ENCODE measurements at places on chromosomes 11 and 22.

DNA sequence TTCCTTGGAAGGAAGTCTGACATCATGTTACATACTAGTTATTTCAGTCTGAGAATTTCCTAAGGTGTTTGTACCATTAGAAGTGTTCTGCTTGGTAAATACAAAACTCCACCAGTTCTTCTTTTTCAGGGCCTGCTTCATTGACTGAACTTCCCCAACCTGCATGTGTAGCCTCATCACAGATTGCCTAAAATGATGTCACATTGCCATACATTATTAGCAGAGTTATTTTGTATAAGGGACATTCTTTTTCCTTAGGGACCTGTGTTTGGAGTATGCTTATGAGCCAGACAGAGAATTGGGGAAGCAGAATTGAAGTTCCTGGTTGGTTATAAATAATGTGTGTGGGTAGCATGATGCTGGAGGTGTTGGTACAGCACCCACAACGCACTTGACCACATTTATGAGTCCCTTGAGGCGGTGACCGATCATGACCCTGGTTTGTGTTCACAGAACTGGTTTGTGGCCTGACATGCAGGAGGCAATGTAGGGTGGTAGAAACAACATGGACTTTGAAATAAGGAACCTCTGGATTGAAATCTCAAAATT is 16.4 kb upstream of the MMP7 start:
- no peak for ATAC-seq

GRCh38 chr11:21710809-21711208 is 482.1 kb upstream of the ANO5 start:
- no peak for ATAC-seq

DNA sequence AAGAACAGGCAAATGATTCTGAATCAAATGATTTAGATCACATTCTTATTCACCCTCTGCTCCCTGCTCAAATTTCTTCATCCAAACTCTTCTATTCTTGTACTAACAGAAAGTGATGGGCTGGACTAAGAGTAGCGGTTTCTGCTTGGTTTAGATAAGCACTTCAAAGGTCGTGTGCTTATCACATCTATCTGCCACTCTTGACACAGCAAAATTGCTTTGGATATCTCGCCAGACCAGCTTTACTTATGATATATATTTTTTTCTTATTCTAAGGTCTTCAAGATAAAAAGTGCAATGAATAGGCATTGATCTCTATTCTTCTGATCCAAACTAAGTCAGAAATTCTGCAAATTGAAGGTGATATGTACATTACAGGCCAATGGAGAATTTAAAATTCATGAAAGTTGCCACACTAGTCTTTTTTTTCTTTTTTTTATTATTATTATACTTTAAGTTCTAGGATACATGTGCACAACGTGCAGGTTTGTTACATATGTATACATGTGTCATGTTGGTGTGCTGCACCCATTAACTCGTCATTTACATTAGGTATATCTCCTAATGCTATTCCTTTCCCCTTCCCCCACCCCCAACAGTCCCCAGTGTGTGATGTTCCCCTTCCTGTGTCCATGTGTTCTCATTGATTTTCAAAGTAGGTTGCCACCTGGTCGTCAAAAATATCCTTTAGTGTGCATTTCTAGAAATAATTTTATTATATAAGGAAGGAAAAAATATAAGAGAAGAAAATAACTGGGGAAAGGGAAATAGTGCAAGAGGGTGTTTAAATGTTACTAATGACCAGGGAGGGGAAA is 1941.0 kb upstream of the RAG2 start:
- no peak for ATAC-seq

- no peak for ATAC-seq
Measured at GRCh38 chr22:27719036-27719347, 82.6 kb downstream of the MN1 start.

- peak; percentile 83 for ATAC-seq
Measured at GRCh38 chr22:42169055-42169469, 38.5 kb upstream of the CYP2D6 start.

- ATAC-seq = no peak
Measured at GRCh38 chr11:76184551-76184993, 21.7 kb downstream of the WNT11 start.

DNA sequence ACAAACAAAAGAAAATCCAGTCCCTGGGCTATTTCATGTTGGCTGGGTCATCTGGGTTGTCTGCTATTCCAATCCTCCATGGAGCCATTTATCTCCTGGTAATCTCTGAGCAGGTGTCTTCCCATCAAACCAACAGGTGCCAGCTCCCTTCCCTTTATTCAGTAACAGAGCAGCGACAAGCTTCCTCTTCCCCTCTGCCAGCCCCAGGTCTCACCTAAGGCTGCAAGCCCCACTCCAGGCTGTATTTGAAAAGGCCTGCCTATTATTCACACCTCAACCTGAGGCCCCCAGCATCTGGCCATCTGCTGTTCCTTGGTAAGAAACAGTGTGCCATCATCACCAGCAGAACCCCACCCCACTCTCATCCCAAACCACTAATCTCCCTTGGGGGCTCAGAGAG is 436.2 kb downstream of the BUD13 start:
- no peak for ATAC-seq

GRCh38 chr11:117627259-117627658 is 169.8 kb downstream of the DSCAML1 start:
- ATAC-seq = no peak

DNA sequence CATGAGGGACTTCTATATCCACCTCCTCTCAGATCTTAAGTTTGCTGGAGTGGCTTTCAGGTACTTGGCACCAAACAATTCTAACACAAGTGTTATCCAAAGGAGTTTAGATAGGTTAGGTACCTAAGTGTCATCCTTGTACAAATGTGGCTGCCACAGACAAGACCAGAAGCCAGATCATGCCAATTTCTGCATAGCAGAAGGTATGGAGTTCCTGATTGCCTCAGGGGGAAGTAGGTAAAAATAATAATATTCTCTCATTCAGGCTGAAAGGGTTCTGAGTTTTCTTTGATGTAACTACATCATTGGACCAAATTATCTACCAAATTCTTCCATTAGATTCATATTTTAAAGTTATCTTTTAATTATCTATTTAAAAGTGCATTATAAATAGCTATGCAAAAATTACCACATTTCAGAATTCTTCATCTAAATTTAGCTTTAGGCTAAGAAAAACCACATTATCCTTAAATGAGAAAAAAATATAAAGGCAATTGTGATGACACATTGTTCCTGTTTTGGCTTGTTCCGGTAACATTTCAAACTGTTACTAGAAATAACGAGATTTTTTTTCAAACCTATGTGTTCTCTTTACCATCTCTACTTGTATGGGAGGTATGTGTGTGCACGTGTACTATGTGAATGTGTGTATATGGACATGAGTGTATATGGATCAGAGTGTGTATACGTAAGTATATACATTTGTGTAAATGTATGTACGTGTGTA is 66.2 kb upstream of the POU2AF2 start:
- ATAC-seq = no peak

DNA sequence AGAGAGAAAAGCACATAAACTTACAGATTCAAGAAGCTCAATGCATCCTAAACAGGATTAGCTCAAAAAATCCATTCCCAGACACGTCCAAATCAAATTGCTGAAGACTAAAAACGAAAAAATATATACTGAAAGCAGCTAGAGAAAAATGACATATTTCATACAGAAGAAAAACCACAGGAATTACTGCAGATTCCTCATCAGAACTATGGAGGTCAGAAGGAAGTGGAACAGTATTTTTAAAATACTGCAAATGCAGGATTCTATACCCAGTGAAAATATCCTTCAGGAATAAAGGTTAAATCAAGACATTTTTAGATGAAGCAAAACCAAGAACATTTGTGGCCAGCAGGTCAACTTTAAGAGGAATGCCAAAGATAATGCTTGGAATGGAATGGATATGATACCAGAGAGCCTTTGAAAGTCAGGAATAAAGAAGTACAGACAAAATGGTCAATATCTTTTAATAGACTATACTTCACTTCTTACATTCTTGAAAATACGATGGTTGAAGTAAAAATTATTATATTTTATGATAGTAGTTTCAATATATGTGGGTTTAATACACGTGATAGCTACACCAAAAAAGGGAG is 352.9 kb downstream of the CTTN start:
- no peak for ATAC-seq

DNA sequence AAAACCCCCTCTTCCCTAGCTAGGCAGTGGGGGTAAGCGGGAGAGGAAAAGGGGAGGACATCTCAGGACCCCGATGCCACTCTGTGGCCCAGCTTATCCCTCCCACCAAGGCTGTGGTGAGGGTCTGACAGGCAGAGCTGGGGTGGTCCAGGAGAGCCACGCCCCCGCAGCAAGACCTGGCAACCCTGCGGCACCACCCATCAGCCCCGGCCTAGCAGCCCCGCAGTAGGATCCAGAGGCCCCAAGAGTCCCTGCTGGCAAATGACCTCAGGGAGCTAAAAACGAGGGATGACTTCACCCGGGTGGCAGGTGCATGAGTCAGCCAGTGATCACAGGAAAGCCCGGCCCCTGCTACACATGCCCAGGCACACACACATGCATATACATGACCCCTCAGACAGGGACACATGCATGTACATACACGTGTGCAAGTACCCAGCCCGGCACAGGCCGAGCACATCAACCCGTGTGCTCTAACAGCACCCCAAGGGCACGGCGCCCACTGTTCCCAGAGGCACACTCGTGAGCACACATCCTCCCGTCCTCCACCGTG is 32.3 kb downstream of the ARVCF start:
- ATAC-seq = peak; percentile 44

DNA sequence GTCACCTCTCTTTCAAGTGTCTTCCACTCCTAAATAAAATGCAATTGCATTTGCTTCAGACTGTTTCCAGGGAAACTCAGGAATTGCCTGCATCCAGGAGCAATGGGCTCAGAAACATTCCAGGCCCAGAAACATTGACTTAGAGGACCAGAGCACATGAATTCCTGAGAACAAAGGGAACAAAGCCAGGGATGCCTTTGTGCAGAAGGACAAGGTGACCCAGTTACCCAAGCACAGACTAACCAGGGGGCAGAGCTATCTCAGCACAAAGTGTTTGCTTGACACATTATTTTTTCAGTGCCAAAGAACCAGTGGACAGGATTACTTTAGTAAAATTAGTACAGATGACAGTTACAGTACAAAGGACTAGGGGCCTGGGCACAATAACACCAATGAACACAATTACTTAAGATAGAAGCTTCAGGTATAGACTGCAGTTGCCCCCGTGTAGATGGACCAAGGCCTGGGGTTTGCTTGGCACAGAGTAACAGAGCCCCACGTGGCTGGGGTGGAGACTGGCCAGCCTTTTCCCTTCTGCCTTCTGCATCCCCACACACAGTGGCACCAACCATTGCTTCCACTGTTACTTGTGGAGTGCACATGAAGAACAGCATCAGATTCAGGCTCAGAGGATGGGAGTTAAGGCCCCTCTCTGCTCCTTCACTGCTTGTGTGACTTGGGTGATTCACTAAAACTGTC is 500.8 kb downstream of the INSC start:
- no peak for ATAC-seq

- peak; percentile 85 for ATAC-seq
Measured at GRCh38 chr11:128155590-128155989, 431.8 kb downstream of the ETS1 start.

- peak; percentile 61 for ATAC-seq
Measured at GRCh38 chr11:67998150-67999045, 5.5 kb downstream of the UNC93B1 start.

DNA sequence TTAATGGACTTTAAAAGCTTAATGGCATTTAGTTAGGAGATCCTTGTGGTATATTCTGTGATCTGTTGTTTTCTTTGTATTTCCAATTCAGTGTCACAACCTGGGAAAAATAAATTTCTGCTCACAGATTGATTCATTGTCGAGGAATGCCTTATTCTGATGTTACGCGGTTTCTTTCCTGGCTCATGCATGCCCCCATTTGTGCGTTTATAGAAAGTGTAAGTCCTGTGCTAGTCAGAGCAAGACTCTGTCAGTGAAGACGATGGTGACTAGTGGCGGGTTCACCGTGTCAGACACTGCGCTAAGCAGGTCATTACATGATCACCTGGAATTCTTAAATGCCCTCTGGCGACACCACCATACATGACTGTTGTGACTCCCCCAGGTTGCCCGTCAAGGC is 169.4 kb downstream of the TBC1D22A start:
- no peak for ATAC-seq

- ATAC-seq = no peak
Measured at GRCh38 chr11:8775332-8775731, 92.7 kb downstream of the RPL27A start.

GRCh38 chr11:14417617-14418374 is 58.8 kb upstream of the RRAS2 start:
- ATAC-seq = no peak

- ATAC-seq = no peak
Measured at GRCh38 chr11:95465887-95466286, 234.9 kb upstream of the SESN3 start.

GRCh38 chr11:14813516-14813915 is 78.5 kb downstream of the CYP2R1 start:
- ATAC-seq = no peak

DNA sequence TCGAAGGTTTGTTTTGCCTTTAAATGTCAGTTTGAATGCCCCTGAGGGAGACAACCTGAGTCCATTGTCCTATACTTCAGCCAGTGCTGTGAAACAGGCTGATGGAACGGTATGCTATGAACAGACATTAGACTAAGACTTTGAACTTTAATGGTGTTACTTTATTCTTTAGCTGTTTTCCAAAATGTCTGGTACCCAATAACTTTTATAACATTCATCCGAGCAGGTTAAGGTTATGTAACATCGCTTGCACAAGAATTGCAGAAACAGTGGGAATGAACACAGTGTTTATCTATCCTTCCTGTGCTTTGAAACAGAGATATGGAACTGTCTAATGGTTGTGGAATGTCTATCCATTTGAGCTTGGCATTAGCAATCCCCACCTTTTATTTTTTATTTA is 12.5 kb upstream of the PTS start:
- ATAC-seq = no peak

DNA sequence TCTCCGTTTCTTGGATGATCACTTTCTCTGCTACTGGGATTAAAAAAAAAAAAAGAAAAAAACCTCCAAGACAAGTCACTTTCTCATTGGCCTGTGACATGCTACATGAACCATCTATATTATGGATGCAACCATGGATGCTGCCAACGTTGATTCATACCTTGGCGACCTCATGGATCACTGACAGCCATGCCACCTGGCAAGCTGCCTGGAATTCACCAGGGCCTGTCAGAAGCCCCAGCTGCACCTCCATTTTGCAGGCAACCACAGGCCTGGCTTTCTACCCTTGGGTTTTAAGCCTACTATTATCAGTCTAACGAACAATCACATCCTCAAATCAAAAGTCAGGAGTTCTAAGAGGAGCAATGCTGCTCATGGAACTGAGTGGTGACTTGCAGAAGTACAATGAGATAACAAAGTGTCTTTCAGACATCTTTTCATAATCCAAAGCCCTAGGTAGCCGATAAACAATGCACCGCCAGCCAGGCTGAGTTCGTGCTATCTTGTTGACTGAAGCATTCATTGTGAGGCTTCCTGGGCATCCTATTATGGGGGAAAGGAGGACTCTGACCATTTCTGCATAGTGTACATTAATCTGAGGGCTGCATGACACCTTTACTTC is 48.0 kb upstream of the CADM1 start:
- no peak for ATAC-seq

Measured in activated T-helper 17 cell treated with anti-CD3 and anti-CD28 coated beads, Interleukin-2, amount 50 U/mL, for 72 hours (primary cell).